ENCODE measurements at places on chromosomes 5 and 9.
A peak's percentile ranks its signal among the peaks of the same experiment; 100 is the strongest.

GRCh38 chr5:146050086-146050485 is 55.3 kb downstream of the PLAC8L1 start:
- DNase-seq, result no peak

DNA sequence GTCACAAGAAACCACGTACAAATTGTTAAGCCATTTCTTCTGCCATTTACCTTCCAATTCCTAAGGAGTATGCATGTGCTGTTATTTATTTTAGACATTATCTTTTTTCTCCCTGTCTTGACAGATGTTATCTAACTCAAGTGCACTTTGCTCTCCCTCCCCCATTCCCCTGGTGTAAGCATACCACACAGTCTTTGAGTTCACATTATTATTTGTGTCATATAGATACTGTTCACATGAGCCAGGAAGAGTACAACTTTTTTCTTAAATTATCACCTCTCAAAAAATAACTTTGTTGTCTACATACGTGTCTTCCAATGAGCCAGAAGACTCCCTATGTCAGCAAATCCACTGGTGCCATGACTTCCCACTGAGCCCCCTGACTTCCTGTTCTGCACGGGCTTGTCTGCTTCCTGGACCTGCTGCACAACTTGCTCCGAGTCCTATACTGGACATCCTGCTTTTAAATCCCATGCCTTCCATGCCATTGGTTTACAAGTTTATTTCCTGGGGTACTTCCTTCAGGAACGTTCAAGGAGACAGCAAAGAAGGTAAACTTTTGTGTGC is 19.9 kb upstream of the FAM120A start:
- DNase-seq, result no peak

DNA sequence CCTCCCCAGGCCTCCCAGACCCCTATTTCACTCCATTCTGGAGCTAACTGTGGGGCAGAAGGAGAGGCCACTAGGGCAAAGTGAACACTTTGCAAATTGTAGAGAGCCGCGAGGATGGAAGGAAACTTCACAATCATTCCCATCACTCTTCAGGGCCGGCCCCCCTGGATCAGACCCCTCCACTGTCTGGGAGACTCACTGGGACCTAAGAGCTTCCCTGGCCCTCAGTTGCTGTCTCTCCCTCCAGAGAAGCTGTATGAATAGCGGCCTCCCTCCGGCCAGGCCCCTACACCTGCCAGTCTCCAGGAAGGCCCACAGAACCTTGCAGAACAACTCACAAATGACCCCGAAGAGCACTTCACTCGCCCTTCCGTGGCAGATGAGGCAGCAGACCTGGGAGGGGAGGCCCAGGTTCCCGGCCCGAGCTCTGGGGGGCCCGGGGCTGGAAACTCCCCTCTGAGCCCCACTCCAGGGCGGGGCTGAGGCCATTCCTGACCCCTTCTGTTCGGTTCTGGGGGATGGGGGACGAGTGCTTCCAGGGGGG is 141.9 kb upstream of the IER5L start:
- no peak for DNase-seq

DNA sequence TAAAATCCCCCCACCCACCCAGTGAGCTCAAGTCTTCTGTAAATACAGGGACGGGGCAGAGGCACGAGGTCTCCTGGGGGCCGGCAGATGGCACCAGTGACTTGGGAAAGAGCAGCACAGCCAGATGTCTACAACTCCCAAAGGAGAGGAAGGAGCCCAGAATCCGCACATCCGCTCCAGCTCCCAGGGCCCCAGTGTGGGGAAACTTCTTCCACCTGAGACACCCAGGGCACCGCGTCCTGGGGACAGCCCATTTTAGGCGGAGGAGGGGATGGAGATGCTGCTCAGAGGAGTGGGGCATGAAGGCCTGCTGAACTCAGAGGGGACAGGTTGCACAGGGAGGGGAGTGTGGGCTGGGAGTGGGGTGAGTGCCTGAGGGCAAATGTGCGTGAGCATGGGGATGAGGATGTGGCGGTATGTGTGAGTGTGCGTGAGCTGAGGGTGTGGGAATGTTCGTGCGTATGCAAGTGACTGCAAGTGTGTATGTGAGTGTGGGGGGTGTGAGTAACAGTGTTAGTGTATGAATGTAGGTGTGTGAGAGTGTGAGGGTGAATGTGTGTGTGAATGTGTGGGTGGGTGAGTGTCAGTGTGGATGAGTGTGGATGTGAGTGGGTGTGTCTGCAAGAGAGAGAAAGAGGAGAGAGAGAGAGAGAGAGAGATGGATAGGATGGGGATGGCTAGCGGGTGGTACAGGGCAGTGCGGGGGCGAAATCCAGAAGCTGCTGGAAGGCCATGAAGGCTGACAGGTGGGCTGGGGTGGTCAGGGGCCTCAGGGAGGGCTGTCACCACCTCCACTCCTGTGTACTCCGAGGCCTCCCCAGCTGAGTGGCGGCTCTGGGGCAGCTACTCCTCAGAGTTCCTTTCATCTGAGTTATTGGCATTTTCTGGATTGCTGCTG is 63.5 kb downstream of the DUSP1 start:
- DNase-seq, result no peak

DNA sequence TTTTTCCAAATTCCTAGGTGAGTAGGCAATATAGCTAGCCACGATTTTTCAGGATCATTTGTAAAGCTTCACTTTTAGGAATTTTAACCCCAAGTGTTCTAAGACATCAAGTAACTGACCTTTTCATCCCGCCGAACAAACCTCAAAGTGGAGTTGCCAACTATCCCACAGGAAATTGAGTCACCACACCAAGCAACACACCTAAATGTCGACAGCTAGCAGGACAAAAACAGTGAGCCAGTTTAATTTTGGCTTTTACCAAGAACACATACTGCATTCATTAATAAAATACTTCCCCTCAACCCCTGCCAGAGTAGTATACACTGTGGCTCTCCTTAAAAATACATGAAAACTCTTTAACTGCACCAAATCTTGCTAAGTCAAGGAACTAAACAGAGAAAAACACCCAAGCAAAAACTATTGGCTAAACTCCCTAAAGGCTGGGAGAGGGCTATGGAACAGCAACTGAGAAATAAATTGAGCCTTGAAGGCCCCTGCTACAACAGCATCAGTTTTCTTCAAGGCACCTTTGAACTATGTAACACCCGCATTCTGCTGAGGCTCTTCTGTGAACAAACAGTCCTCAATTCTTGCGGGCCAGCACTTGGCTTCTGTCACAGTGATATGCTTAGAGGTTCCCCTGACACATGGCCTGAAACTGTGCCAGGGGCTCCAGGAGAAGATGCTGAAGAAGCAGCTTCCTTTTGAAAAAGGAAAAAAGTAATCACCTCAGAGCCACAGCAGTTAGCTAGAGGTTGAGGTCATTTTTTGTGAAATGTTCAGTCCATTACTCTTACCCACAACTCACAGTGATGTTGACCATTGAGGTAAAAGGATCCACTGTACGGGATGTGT is 459.6 kb downstream of the RAB3C start:
- DNase-seq, result no peak

DNA sequence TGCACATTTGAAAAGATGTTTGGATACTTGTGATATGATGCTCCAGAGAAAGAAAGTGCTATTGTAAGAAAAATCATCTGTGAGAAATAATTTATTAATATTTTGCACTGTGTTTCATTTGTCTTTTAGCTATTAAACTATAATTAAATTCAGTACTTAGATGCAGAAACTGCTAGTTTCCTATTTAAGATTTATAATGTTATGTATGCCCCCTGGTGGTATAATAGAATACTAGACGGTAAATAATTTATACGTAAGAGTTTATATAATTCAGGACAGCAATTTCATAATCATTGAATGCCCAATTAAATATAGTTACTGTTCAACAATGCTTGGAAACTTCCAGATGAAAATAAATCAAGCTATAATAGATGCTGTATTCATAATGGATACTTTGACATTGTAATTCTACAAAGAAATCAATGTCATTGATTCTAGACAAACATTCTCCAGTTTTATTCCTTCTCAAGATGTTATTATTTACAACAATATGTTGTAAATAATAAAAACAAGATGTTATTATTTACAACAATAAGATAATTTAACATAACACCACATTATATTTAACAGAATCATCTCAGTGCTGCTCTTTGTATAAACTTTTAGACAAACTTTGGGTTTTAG is 101.0 kb downstream of the TMEM232 start:
- DNase-seq, result peak; percentile 17

DNA sequence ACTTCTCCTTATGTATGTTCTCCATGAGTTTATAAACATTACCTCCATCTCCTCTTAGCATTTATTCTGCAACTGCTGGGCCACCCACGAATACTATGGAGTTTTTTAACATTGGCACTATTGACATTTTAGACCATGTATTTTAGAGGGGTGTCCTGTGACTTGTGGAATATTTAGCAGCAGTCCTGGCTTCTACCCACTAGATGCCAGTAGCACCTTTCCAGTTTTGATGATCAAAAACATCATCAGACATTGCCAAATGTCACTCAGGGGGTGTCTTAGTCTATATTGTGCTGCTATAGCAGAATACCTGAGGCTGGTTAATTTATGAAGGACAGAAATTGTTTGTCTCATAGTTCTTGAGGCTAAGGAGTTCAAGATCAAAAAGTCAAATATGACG is 187.5 kb upstream of the RORB start:
- no peak for DNase-seq

DNA sequence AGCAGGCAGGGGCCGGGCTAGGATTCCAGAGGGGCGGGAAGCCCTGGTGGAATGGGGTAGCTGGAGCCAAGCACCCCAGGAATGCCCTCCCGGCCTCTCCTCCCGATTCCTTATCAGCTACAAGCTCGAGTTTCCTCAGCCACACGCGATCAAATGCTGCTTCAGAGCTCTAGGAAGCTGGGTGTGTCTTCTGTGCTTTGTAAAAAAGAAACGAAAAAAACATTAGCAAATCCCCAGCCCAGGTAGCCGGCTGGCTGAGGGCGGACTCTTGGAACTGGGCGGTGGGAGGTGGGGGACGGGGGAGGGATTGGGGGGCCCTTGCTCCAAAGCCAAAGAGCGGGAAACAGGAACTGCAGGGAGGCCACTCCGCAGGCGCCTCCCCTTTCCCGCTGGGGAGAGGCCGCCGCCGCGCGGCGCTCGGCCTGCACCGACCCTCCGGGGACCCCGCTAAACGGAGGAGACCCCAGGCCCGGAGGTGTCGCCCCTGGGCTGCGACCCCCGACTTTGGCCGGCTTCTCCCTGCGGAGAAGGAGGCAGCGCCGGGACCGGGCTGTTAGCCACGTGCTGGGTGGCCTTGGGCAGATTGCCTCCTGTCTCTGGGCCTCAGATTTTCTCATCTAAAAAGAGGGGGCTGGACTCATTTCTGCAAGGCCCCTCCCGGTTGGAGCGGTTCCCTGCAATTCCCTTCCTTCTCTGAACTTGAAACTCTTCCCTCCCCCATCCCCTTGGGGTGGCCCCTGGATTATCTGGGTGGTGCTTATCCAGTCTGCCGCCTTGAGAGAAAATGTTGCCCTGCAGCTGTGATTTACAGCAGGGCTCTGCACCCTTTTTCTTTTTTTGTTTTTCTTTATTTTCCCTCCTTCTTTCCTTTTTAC is 40.9 kb upstream of the FABP6 start:
- DNase-seq, result no peak

- no peak for DNase-seq
Measured at GRCh38 chr9:113520109-113520642, 56.6 kb downstream of the RGS3 start.

GRCh38 chr5:159339460-159339859 is 9.2 kb upstream of the IL12B start:
- DNase-seq, result no peak

DNA sequence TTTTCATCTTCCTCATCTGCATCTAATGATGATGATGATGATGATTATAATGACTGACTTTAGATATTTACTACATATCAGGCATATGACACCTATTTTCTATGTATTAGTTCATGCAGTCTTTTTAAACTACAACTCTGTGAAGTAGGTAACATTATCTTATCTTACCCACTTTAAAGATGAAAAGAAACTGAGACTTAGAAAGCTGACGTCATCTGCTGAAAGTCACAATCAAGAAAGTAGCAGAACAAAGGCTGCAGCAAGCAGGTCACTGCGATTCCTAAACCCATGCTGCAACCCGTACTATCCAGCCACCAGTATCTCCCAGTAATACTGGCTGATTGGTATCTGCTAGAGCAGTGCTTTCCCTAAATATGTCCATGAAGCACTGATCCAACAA is 40.1 kb upstream of the INSYN2B start:
- DNase-seq, result no peak

DNA sequence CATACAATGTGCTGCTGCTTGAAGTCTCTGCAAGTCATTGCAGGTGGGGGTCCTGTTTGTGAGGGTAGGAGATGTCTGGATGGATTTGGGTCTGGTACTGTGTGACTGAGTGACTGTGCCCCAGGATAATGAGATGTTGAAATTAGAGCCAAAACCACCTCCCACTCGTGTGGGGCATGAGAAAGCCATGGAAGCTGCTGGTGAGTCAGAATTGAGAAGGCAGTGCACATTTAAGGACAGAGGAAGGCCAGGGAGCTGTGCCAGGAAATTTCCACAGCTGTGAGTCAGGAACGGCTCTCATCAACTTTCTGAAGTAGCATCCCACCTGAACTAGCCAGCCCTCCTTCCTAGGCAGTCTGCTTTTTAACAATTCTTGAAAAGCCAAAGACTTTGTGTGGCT is 229.8 kb downstream of the DRD1 start:
- no peak for DNase-seq

DNA sequence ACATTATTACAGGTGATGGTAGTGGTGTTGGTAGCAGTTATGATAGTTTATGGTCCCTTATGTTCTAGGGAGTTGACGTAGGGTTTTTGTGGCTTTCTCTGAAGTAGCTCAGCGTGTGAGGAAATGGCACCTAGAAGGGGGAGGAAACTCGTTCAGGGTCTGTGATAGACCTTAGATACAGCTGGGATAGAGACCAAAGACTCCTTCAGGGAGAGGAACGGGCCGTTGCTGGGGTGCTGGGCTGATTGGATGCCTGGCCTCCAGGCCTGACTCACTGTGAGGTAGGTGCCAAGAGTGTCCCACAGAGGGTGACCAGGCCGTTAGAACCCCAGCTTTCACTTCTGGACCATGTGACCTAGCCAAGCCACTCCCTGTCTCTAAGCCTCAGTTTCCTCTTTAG is 96.6 kb downstream of the DAB2IP start:
- no peak for DNase-seq

DNA sequence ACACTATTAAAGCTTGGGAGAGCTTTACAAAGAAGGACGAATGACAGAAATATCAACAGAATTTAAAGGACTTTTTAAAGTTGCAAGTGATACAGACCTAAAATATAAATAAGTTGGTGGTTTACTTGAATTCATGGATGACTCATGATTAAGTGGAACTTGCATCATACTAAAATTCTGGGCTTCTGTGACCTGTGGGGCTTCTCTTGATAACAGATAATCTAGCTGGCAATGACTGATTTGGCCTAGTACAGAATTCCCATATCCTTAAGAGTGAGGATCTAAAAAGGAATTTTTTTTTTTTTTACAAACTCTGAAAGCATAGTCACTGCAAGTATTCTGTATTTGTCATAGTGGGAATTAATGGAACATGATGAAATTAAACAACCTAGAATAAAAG is 543.7 kb upstream of the SGCD start:
- DNase-seq, result no peak

GRCh38 chr9:105751761-105752160 is 57.4 kb downstream of the TMEM38B start:
- DNase-seq, result no peak

GRCh38 chr5:55286411-55286933 is 21.0 kb downstream of the DHX29 start:
- DNase-seq, result no peak

Measured in putamen (tissue), 1 donor.